T-helper 2 cell treated with Interferon-gamma antibody and Interleukin-4, amounts not matched to agents 5 μg/mL and 100 μg/mL, for 36 hours (primary cell): ENCODE measurements at places on chromosomes 1 and 21.
A peak's percentile ranks its signal among the peaks of the same experiment; 100 is the strongest.

GRCh38 chr1:114094363-114094634 is 59.4 kb downstream of the SYT6 start:
- DNase-seq = no peak

DNA sequence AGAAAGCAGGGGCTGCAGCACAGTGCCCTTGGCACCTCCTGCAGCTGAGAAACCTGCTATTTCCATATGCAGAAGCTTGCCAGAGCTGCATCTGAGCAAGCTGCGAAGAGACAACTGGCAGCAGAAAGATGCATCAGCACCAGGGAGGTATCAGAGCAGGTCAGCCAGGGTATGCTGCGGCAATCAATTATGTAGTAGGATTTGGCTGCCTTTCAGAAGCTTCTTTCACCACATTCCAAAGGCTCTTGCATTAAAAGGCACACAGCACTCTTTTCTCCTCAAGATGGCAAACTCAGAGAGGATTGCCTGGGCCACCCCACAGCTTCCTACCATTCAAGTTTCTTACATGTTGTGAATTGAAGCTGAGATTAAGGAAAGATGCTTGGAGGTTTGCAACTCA is 47.6 kb upstream of the RAP1A start:
- DNase-seq = no peak

GRCh38 chr1:165666152-165666825 is 32.1 kb downstream of the ALDH9A1 start:
- no peak for DNase-seq

DNA sequence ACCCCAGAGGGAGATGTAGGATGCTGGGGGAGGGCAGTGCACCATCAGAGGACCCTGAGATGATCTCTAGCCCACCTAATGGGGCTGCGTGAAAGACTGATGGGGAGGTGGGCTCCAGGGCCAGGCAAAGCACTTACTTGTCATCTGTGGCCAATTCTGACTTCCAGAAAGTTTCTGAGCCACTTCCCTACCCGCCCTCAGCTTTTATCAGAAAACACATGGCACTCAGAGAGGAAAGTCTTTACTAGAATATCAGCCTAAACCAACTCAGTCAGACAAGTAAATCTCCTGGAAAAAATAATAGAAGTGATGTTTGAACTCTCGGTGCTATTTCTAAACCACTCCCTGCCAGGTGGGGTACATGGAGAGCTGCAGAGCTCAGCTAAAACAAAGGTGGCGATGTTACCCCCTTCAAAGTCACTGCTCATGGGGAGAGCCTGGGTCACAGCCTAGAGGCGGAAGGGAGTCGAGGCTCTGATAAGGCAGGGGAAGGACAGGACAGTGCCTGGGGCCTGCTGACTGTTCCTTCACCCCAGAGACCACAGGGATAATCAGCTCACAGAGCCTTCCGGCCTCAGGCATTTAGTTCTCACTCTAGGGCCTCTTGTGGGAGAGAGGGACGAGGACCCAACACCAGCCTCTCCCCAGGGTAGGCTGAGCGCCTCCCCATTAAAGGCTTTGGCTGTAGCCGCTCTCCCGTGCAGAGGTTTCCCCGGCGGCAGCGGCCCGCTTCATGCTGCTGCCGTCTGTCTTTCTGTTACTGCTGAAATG is 14.2 kb downstream of the SMIM12 start:
- DNase-seq = no peak

- no peak for DNase-seq
These were observed 182.0 kb upstream of the C21orf91 start for GRCh38 chr21:18000981-18001686.

- no peak for DNase-seq
These were observed 1.8 kb upstream of the LAMTOR5 start for GRCh38 chr1:110409316-110409715.

DNA sequence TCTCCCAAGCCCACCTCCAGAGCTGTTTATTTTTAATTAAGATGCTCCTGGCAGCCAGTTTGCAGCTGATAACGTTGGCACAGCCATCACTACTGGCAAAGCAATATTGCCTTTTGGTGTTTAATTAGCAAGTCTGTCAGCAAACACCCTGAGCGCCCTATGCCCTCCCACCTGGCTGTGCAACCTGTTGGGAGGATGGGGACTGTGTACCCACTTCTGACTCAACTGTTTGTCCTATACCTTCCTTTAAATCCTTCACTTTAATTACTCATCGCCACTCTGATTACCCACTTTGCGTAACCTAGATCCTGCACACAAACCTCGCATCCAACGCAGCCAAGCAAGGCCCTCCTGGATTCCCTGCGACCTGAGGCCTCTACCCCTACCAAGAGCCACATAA is 67.1 kb downstream of the BCAR3 start:
- no peak for DNase-seq

- DNase-seq = no peak
These were observed 429.2 kb upstream of the ZP4 start for GRCh38 chr1:238319957-238320356.

- no peak for DNase-seq
These were observed 80.6 kb downstream of the DISP3 start for GRCh38 chr1:11559591-11559970.

DNA sequence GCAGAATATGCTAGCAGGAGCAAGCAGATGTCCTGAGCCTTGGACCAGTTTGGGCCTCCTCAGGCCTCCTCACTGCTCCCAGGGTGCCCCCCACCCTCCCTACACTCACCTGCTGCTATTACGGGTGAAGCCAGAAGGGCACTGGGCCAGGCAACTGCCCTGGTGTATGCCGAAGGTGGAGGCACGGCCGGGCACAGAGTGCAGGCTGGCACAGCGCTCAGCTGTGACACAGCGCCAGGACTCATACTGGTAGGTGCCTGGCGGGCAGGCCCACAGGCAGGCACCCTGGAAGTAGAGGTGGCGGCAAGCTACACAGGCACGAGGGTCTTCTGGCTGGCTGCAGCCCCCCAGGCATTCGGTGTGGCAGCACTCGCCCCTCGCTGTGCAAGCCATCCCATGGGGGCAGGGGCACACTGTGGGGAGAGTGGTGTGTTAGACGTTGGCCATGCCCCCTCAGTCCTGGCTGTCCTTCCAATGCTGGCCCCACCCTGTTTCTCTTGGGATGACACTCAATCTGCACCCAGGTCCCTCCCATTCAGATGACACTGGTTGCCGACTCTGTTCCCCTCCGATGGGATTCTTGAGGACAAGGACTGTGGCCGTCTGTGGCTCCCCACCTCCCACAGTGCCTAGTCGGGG is 7.0 kb downstream of the INSRR start:
- no peak for DNase-seq

DNA sequence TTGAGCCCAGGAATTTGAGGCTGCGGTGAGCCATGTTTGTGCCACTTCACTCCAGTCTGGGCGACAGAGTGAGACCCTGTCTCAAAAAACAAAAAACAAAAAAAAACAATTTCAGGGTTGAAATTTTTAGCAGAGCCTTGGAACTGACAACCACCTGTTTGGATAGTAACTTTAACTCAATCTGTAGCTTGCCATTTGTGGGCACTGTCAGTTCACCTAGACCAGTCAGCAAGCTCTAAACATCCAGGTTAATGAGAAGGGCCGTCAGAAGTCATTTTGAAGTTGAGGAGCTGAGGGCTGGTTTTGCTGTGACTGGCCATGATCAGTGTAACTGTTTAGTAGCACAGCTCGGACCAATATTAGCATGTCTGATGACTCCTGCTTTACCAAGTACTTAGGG is 8.4 kb downstream of the TRAPPC10 start:
- no peak for DNase-seq

GRCh38 chr21:39911286-39912199 is 44.3 kb downstream of the PCP4 start:
- DNase-seq = no peak

GRCh38 chr1:223147873-223148272 is 4.8 kb upstream of the TLR5 start:
- DNase-seq = no peak

GRCh38 chr1:37425221-37425620 is 49.2 kb upstream of the ZC3H12A start:
- DNase-seq = no peak

- no peak for DNase-seq
These were observed 159.8 kb upstream of the KCNJ6 start for GRCh38 chr21:38075833-38076587.

DNA sequence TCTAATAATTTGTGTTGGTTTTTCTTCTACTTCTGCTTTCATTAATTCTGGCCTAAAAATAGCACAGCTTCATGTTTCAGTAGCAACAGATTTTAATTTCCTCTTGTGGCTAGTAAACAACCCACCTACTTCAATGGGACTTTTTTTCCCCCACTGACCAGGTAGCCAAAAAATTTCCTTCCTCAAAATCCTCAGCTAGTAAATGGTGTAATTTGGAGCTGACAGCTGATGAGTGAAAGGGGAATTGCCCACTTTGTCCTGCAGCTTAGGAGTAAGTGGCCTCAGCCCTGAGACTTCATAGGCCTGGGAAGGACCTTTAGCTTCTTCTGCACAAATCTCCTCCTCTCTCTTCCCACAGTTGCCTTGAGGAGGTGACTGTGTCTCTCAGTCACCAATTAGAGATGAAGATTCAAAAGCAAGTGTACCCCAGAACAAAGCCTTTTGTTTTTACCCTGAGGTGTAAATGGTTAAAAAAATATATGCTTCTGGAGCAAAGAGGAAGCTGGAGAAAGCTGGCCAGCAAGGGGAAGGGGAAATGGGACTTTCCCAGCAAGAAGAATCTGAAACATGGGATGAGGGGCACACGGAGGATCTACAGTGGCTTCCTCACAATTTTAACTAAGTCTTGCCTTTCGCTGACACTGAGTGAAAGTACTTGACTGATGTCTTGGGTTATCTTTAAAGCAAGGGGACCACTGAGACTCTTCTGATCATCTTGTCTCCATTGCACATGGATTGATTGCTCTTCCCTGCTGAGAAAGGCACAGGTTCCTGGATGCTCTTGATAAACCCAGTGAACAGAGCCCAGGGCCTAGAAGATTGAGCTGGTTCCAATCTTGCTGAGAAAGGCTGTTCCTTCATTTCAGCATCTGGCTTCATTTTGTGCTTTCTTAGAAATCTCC is 35.8 kb upstream of the VCAM1 start:
- no peak for DNase-seq

DNA sequence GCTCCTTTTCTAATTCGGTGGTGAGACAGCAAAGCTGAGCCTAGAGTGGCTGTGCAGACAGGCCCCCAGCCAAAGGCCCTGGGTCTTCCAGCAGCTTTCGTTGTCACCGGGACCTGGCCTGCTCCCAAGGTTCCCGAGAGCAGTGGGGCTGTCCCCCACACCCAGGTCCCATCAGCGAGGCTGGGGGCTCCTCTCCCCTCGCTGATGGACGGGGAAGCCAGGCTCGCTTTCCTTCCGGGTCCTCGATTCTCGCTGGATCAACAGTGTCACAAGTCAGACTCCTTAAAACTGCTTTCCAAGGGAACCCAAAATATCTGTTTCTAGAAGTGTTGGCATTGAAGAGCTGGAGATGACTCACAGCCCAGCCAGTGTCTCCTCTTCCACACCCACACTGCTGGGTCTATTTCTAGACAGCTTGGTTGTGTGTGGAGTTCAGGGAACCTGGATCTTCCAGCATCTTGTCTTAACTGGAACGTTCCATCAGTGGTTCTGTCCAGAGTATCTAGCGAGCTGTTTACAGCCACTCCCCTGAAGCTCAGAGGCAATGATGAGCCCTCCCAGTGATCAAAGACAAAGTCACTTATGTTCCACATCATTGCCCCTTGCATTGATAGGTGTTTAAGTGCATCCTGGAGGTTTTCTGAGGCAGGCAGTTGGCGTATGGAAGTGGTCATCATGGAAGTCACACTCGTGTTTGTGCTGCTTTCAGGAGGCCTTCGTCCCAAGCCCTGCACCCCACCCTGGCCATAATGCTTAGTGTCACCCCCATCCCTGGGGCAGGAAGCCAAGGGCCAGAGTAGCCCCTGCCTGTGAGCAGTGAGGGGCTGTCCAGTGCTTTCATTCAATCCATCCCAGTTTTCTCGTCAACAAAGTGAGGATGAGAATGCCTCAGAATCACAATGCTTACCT is 35.2 kb downstream of the RRP1 start:
- DNase-seq = no peak

- DNase-seq = peak; percentile 28
These were observed 63.6 kb upstream of the ERRFI1 start for GRCh38 chr1:8089535-8090228.

- no peak for DNase-seq
These were observed 77.1 kb upstream of the TNR start for GRCh38 chr1:175820456-175821025.

- DNase-seq = no peak
These were observed 55.9 kb downstream of the OLIG1 start for GRCh38 chr21:33125680-33126375.

- DNase-seq = no peak
These were observed 4.0 kb downstream of the GABRD start for GRCh38 chr1:2023187-2023586.

GRCh38 chr1:96464522-96464921 is 257.1 kb upstream of the PTBP2 start:
- DNase-seq = no peak

DNA sequence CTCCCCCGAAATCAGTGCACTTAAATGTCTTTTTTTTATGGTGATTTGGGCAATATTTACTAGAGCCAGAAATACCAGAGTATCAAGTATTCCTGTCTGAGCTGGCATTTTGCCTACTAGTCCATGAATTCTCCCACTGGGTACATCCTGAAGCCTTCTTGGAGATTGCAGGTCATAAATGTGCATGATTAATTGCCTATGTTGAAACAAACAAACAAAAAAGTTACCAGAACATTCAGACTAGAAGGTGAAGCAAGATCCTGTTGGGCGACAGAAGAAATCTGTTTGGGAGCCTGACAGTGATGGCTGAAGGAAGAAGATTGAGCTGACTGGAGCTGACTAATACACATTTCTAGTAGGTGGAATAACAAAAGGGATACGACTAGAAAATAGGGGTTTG is 127.4 kb upstream of the NRIP1 start:
- no peak for DNase-seq

GRCh38 chr1:58123051-58123450 is 423.5 kb downstream of the OMA1 start:
- no peak for DNase-seq

- no peak for DNase-seq
These were observed 13.1 kb downstream of the FAM78B start for GRCh38 chr1:166153525-166154314.

DNA sequence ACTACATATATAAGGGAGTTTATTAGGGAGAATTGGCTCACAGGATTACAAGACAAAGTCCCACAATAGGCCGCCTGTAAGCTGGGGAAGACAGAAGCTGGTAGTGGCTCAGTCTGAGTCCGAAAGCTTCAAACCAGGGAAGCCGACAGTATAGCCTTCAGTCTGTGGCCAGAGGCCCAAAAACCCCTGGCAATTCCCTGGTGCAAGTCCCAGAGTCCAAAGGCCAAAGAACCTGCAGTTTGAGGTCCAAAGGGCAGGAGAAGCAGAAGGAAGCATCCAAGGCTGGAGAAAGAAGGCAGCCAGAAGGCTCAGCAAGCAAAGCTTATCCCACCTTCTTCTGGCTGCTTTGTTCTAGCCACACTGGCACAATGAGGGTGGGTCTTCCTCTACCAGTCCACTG is 13.9 kb downstream of the TTLL7 start:
- no peak for DNase-seq

GRCh38 chr1:225396357-225396756 is 31.5 kb downstream of the LBR start:
- no peak for DNase-seq
